Spinal cord (tissue), 10 donors: ENCODE measurements at places on chromosomes 5 and 9. TPM values are rescaled to one million over a fixed set of nuclear protein-coding genes. Genes with fewer than 3 reads are reported as not detected.

The CCL21 gene
- total RNA-seq: 0.44 TPM

The SLC36A2 gene
- 0.06 TPM for total RNA-seq

The LCN1 gene
- not detected for total RNA-seq

The SAXO1 gene
- 0.10 TPM for total RNA-seq

The CCDC152 gene
- 13.8 TPM for total RNA-seq

The IFNA21 gene
- not detected for total RNA-seq

The IRX1 gene
- 6.0 TPM for total RNA-seq

The SPTAN1 gene
- 523 TPM for total RNA-seq

The PCDHA1 gene
- 4.5 TPM for total RNA-seq

The GPR21 gene
- total RNA-seq: 0.50 TPM

The ENTREP1 gene
- total RNA-seq: 24.2 TPM

The GABRP gene
- total RNA-seq: 0.10 TPM

The MAML1 gene
- total RNA-seq: 10.8 TPM

The MARCHF11 gene
- 1.8 TPM for total RNA-seq

The HK3 gene
- total RNA-seq: 4.9 TPM

The GFI1B gene
- total RNA-seq: 0.50 TPM

The OR13F1 gene
- total RNA-seq: not detected
